ENCODE measurements at places on chromosomes 5 and 9. TPM values are rescaled to one million over a fixed set of nuclear protein-coding genes. Genes with fewer than 3 reads are reported as not detected.

The ZNF483 gene
- total RNA-seq, result 25.1 TPM

The TRPM6 gene
- total RNA-seq, result 6.7 TPM

DNA sequence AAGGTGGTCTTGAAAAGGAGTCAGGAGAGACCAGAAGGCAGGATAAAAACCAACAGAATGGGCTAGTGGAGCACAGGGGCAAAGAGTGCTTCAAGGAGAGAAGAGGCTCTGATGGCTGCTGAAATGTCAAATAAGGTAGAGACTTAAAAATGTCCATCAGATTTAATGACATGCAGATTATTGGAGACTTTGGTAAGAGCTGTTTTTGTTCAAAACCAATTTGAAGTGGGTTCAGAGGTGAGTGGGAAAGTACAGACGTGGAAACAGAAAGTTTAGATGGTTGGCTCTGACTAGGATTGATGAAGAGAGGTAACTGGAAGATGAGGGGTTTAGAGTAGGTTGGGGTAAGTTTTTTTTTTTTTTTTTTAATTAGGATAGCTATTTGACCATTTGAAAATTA is 14.1 kb downstream of the SLC25A46 start:
- DNase-seq, result no peak

GRCh38 chr5:178068293-178068692 is 45.0 kb upstream of the N4BP3 start:
- no peak for DNase-seq

DNA sequence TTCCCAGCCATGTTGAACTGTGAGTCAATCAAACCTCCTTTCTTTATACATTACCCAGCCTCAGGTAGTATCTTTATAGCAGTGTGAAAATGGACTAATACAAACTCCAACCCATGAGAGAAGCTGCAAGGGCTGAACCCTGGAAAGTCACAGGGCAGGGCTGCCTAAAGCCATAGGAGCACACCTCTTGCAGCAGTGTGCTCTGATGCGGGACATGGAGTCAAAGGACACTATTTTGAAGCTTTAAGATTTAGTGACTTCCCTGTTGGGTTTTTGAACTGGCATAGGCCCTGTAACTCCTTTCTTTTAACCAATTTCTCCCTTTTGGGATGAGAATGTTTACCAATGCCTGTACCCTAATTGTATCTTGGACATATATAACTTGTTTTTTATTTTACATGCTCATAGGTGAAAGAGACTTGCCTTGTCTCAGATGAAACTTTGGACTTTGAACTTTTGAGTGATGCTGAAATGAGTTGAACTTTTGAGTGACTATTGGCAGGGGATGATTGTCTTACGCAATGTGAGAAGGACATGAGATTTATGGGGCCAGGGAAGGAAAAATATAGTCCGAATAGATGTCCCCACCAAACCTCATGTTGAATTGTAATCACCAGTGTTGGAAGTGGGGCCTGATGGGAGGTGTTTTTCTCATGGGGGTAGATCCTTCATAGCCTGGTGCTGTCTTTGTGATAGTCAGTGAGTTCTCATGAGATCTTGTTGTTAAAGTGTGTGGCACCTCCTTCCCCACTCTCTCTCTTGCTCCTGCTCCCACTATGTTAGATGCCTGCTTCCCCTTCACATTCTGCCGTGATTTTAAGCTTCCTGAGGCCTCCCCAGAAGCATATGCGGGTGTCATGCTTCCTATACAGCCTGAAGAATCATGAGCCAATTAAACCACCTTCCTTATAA is 159.5 kb upstream of the SPEF2 start:
- no peak for DNase-seq

All from testis (tissue), 5 donors.